ENCODE measurements at places on chromosomes 2 and 18.

DNA sequence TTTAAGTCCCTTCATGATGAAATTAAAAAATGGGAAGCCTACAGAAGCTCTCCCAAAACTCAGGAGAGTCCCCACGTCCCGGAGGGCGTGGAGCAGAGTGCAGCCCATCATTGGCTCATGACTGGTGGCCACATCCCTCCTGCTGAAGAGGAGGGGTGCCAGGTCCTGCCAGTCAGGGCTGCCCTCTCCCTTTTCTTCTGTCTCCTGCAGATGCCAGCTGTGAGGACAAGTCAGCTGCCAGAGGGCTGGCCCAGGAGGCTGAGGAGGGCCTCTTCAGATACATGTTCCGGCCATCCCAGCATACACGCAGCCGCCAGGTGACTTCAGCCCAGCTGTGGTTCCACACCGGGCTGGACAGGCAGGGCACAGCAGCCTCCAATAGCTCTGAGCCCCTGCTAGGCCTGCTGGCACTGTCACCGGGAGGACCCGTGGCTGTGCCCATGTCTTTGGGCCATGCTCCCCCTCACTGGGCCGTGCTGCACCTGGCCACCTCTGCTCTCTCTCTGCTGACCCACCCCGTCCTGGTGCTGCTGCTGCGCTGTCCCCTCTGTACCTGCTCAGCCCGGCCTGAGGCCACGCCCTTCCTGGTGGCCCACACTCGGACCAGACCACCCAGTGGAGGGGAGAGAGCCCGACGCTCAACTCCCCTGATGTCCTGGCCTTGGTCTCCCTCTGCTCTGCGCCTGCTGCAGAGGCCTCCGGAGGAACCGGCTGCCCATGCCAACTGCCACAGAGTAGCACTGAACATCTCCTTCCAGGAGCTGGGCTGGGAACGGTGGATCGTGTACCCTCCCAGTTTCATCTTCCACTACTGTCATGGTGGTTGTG, 2.6 kb downstream of the INHA start:
- DNase-seq = no peak

- no peak for DNase-seq
Measured at GRCh38 chr18:54169431-54170403, 54.8 kb downstream of the MBD2 start.

- no peak for DNase-seq
Measured at GRCh38 chr18:57131101-57131500, 15.8 kb upstream of the BOD1L2 start.

DNA sequence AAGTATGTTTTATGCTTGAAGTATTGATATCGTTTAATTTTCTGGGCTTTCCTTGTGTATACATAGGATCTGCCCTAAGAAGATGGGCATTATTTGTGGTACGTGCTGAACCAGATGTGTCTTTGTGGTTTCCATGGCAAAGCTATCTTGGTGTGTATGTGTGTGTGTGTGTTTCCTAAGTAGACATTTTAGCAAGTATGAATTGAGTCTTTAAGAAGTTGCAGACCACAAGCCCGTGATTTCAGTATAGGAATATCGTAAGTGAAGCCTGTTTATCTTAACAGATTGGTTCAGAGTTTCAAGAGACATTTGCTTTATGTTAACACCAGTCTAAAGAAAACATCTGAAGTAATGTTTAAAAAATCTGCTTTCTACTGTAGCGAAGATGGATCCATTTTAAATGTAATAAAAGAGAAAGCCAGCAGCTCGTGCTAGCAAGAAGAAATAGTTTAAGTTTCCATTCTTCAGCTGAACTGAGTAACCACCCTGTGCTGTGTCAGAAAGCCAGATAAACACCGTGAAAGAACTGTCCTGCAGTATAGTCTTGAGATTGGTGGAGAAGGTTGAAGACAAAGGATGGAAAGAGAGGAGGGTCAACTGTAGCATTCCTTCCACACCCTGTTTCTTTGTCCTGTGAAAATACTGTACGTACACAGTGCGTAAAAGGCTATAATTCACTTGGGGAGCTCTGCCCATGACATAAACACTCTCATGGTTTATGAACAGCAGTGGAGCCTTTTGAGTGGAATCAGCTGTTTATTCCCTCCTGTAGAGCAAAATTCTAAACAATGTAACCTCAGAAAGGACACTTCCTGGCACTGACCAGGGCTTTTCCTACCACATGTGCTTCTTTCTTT, 91.9 kb upstream of the FOSL2 start:
- DNase-seq = no peak

DNA sequence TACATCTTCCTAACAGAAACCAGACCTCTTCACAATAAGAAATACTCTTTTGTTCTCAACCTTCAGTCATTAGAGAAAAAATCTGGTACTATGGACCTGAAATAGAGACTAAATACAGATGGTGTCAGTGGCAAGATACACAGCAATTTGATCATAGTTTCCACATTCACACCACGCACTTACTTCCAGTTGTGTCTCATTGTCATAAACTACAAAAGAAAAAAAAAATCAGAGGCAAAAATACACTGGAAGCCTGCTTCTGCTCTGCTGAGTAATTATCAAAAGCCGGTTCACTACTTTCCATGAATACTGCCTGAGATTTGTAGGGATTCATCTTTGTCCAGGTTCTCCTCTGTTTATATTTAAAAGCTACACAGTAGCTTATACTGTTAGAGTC, 182.6 kb downstream of the PID1 start:
- DNase-seq = no peak

- no peak for DNase-seq
Measured at GRCh38 chr2:15606481-15607441, 15.1 kb downstream of the DDX1 start.

- no peak for DNase-seq
Measured at GRCh38 chr2:159270744-159271379, 15.6 kb downstream of the WDSUB1 start.

Data from progenitor cell of endocrine pancreas (in vitro differentiated cells).